ENCODE measurements at places on chromosomes 16 and 17. TPM values are rescaled to one million over a fixed set of nuclear protein-coding genes. Genes with fewer than 3 reads are reported as not detected.

DNA sequence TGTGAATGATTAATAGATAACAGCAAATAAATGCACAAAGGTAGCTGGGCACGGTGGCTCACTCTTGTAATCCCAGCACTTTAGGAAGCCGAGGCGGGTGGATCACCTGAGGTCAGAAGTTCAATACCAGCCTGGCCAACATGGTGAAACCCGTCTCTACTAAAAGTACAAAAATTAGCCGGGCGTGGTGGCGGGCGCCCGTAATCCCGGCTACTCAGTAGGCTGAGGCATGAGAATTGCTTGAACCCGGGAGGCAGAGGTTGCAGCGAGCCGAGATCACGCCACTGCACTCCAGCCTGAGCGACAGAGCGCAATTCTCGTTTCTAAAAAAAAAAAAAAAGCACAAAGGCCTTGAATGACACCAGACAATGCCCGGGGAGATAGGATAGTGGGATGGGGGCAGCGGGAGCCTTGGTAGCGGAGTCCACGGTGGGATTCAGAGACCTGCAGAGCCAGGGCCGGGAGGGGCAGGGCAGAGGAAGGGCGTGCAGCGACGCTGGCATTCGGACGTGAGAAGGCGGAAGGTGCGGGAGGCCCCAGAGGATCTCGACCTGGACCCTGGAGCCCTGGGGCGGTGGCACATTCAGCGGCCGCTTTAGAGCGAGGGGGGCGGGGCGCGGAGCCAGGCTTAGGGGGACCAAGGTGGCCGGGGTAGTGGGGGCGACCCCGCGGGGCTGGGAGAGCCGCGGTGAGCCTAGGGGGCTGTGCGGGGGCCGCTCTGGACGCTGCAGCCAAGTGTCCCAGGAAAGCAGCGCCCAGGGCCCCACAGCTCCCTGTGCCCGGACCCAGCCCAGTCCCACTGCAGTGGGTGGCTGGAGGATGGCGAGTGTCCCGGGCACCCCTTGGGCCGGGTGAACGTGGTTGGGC is 999 bp upstream of the FLYWCH2 start:
- H3K36me3 ChIP-seq, result peaks cover 6% of the 10 kb centered on the region
- peaks cover 5% of the 10 kb centered on the region for H3K4me1 ChIP-seq
- H3K27me3 ChIP-seq, result no peaks in the 10 kb centered on the region
- peak overlapping the region; percentile 77 for H3K4me3 ChIP-seq
- H3K27ac ChIP-seq, result peak overlapping the region; percentile 73

The MYH1 gene
- not detected for total RNA-seq

- peaks cover 8% of the 10 kb centered on the region for H3K4me1 ChIP-seq
- H3K4me3 ChIP-seq, result no peak overlapping the region
- H3K36me3 ChIP-seq, result no peaks in the 10 kb centered on the region
- no peaks in the 10 kb centered on the region for H3K27me3 ChIP-seq
- no peak overlapping the region for H3K27ac ChIP-seq
- no peak for DNase-seq
These were observed 8.5 kb upstream of the ADCY9 start for GRCh38 chr16:4124535-4125294.

- H3K4me1 ChIP-seq, result peaks cover 13% of the 10 kb centered on the region
- H3K4me3 ChIP-seq, result no peak overlapping the region
- peaks cover 4% of the 10 kb centered on the region for H3K36me3 ChIP-seq
- no peak for DNase-seq
- peak overlapping the region; percentile 31 for H3K27ac ChIP-seq
These were observed 733 bp downstream of the CHRNB1 start for GRCh38 chr17:7445619-7445968.

DNA sequence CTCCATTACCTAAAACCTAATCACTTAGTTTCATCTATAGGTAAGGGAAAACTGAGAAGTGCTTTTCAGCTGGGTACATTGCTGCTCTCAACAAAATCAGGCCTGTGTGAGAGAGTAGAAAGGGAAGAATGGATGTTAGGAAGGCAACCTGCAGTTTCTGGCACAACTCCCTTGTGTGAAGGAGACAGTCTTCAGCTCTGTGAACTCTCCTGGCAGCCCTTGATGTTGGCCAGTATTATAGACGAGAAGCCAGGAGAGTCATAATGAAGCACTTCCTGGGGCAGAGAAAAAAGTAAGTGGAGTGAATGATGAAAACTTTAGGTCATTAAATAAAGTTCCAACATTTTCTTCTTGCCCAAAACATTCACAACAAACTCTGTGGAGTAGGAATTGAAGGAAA is 260.1 kb downstream of the IRX3 start:
- peaks cover 27% of the 10 kb centered on the region for H3K4me1 ChIP-seq
- no peak overlapping the region for H3K4me3 ChIP-seq
- peak overlapping the region; percentile 54 for H3K27ac ChIP-seq
- no peak for DNase-seq
- H3K36me3 ChIP-seq, result no peaks in the 10 kb centered on the region
- H3K27me3 ChIP-seq, result no peaks in the 10 kb centered on the region

The LRRC75A gene
- total RNA-seq, result 0.29 TPM

The ZNF200 gene
- 6.6 TPM for total RNA-seq

GRCh38 chr17:39664581-39665561 is at the start of gene TCAP:
Gene TCAP (plus strand): TSS chr17:39665349. CDS start chr17:39665360, 11 bp downstream.
- no peak within 1 kb of the TSS for H3K4me3 ChIP-seq
- H3K27ac ChIP-seq, result no peak within 1 kb of the TSS
- H3K27me3 ChIP-seq, result peaks cover 30% of the 10 kb centered on the region
- H3K36me3 ChIP-seq, result peaks cover 12% of the 10 kb centered on the region

- H3K36me3 ChIP-seq, result peaks cover 19% of the 10 kb centered on the region
- no peak overlapping the region for H3K27ac ChIP-seq
- H3K4me1 ChIP-seq, result peaks cover 21% of the 10 kb centered on the region
- DNase-seq, result no peak
These were observed 1.4 kb downstream of the ALDOC start for GRCh38 chr17:28575126-28575795.

DNA sequence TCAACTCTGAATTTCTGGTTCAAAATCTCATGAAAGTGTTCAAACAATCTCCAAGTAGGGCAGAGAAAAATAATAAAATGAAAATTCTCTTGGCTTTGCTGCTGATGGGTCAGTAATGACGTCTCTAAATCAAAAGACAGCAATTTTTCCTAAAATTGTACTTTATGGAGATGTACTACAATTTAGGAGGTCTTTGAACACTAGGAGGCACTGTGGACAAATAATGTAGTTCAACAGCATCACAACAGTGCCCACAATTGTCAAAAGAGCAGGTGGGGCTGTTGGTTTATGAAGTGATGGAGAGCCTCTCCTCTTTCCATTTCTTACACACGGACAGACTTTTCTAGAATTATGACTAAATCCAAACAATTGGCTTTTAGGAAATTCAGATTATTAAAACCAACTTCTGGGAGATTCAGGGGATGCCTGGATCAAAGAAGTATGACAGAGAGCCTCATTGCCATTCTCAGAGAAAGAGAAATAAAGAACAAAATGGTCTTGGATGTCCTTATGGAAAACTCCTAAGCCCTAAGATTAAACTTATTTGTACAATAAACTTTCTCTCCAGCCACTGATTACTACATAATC is 23.8 kb downstream of the EZH1 start:
- H3K27me3 ChIP-seq, result no peaks in the 10 kb centered on the region
- peak; percentile 71 for DNase-seq
- H3K4me3 ChIP-seq, result no peak overlapping the region
- H3K27ac ChIP-seq, result no peak overlapping the region

GRCh38 chr17:65013613-65014391 is 42.7 kb downstream of the GNA13 start:
- H3K36me3 ChIP-seq, result peaks cover 46% of the 10 kb centered on the region
- H3K27ac ChIP-seq, result peak overlapping the region; percentile 23
- peaks cover 31% of the 10 kb centered on the region for H3K4me1 ChIP-seq
- peak; percentile 76 for DNase-seq

The MEOX1 gene
- not detected for total RNA-seq

The METTL23 gene
- total RNA-seq, result 37.1 TPM

DNA sequence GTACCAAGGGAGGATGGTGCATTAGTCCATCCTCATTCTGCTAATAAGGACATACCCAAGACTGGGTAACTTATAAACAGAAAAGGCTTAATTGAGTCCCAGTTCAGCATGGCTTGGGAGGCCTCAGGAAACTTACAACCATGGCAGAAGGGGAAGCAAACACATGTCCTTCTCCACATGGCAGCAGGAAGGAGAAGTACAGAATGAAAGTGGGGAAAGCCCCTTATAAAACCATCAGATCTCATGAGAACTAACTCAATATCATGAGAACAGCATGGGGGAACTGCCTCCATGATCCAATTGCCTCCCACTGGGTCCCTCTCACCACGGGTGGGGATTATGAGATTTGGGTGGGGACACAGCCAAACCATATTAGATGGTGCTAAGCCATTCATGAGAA is 84.5 kb downstream of the SEC14L1 start:
- H3K36me3 ChIP-seq, result no peaks in the 10 kb centered on the region
- H3K27ac ChIP-seq, result no peak overlapping the region
- H3K4me3 ChIP-seq, result no peak overlapping the region
- H3K4me1 ChIP-seq, result no peaks in the 10 kb centered on the region
- no peak for DNase-seq

- H3K27ac ChIP-seq, result no peak overlapping the region
- H3K36me3 ChIP-seq, result peaks cover 8% of the 10 kb centered on the region
- H3K4me1 ChIP-seq, result no peaks in the 10 kb centered on the region
- DNase-seq, result no peak
- H3K4me3 ChIP-seq, result no peak overlapping the region
These were observed 1.2 kb downstream of the C16orf54 start for GRCh38 chr16:29744541-29745101.

DNA sequence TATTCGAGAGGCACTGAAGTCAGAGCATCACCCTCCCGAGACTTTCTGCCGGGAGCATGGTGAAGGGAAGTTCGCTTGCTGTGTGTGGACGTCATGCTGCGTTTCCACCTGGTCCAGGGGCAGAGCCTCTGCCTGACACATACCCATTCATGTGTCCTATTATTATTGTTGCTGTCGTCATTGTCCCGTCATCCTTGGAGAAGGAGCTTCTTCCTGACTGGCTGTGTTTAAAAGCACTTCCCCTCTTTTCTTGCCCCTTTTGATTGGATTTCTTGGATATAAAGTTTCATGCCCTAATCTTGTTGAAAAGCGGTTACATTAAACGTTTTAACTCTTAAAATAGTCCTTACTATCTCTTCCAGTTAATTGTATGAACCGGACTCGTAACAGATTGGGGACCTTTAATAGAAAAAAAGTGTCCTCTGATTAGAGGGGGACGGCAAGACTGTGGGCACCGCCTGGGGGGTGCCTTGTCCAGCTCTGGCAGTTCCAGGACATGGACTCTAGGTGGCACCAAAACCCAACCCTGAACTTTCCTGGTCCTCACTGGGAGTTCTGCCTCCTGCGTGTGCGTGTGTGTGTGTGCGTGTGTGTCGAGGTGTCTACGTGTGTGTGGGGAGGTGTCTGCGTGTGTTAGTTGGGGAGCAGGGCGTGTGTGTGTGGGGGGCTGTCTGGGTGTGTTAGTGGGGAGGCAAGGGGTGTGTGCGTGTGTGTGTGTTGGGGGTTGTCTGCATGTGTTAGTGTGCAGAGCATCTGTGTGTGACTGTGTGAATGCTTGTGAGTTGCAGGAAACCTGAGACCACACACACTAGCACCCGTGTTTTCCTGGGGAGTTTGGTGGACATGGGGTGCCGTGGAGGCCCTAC is 133.3 kb upstream of the CIBAR2 start:
- H3K4me3 ChIP-seq, result no peak overlapping the region
- peaks cover 11% of the 10 kb centered on the region for H3K4me1 ChIP-seq
- peak; percentile 62 for DNase-seq
- H3K27me3 ChIP-seq, result peaks cover 12% of the 10 kb centered on the region

GRCh38 chr16:80123189-80123588 is 417.6 kb upstream of the DYNLRB2 start:
- no peaks in the 10 kb centered on the region for H3K4me1 ChIP-seq
- H3K27me3 ChIP-seq, result no peaks in the 10 kb centered on the region
- H3K4me3 ChIP-seq, result no peak overlapping the region
- no peaks in the 10 kb centered on the region for H3K36me3 ChIP-seq
- no peak for DNase-seq

The CHST4 gene
- not detected for total RNA-seq

- no peak overlapping the region for H3K27ac ChIP-seq
- no peak for DNase-seq
- no peaks in the 10 kb centered on the region for H3K27me3 ChIP-seq
- H3K4me1 ChIP-seq, result peaks cover 6% of the 10 kb centered on the region
- peaks cover 6% of the 10 kb centered on the region for H3K36me3 ChIP-seq
These were observed 95.6 kb downstream of the PRKCA start for GRCh38 chr17:66398059-66398458.

- DNase-seq, result no peak
- peaks cover 11% of the 10 kb centered on the region for H3K4me1 ChIP-seq
- H3K4me3 ChIP-seq, result no peak overlapping the region
- no peaks in the 10 kb centered on the region for H3K27me3 ChIP-seq
- no peak overlapping the region for H3K27ac ChIP-seq
These were observed 49.2 kb downstream of the ZNRF1 start for GRCh38 chr16:75048054-75048453.

- no peak overlapping the region for H3K27ac ChIP-seq
- H3K27me3 ChIP-seq, result no peaks in the 10 kb centered on the region
- no peaks in the 10 kb centered on the region for H3K36me3 ChIP-seq
These were observed 34.7 kb upstream of the DNAJA2 start for GRCh38 chr16:47008174-47008573.

- H3K27me3 ChIP-seq, result no peaks in the 10 kb centered on the region
- H3K27ac ChIP-seq, result peak overlapping the region; percentile 15
- peak overlapping the region; percentile 66 for H3K4me3 ChIP-seq
- peaks cover 14% of the 10 kb centered on the region for H3K4me1 ChIP-seq
- H3K36me3 ChIP-seq, result no peaks in the 10 kb centered on the region
- DNase-seq, result peak; percentile 70
These were observed 12.9 kb downstream of the SYCE1L start for GRCh38 chr16:77211880-77212740.

GRCh38 chr17:27391427-27391826 is 64.8 kb upstream of the KSR1 start:
- H3K36me3 ChIP-seq, result no peaks in the 10 kb centered on the region
- no peaks in the 10 kb centered on the region for H3K4me1 ChIP-seq
- no peak for DNase-seq
- no peak overlapping the region for H3K4me3 ChIP-seq

The KIF19 gene
- not detected for total RNA-seq

DNA sequence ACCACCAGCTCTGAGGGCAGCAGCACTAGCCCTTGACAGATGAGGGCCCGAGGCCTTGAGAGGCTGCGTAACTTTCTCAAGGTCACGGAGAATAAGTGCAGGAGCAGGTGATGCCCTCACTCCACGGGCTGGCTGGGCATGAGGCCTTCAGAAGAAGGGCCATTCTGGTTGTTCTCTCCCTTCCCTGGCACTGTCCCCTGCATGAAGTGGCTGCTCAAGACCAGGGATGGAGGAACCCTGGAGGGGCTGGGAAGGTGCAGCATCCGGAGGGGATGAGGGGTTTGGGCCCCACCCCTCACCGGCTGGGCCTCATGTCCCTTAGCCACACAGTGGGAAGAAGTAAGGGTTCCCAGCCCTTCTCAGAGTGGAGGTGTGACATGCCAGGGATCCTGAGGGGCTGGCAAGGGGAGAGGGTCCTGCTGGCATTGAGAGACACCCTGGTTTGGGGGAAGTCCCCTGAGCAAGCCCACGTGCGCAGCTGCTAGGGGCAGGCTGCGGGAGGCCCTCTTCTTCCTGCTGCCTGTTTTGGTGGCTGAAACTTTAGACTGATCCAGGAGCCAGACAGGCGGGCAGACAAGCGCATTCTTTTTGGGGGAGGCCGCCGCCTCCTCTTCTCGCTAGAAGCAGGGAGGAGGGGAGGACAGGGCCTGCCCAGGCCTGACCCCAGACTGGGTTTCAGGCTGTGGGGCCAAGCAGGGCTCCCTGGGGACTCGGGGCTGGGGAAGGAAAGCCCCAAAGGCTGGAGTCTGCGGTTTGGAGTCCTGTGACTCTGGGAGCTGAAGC is 74.0 kb downstream of the N4BP1 start:
- DNase-seq, result no peak
- no peaks in the 10 kb centered on the region for H3K4me1 ChIP-seq
- no peak overlapping the region for H3K27ac ChIP-seq
- peaks cover 6% of the 10 kb centered on the region for H3K36me3 ChIP-seq
- no peak overlapping the region for H3K4me3 ChIP-seq

Data from MCF 10A (cell line).